Spleen (tissue), 13 donors: ENCODE measurements at places on chromosomes 3 and 15. TPM values are rescaled to one million over a fixed set of nuclear protein-coding genes. Genes with fewer than 3 reads are reported as not detected.

NAA80 gene
- 14.9 TPM for total RNA-seq

DNA sequence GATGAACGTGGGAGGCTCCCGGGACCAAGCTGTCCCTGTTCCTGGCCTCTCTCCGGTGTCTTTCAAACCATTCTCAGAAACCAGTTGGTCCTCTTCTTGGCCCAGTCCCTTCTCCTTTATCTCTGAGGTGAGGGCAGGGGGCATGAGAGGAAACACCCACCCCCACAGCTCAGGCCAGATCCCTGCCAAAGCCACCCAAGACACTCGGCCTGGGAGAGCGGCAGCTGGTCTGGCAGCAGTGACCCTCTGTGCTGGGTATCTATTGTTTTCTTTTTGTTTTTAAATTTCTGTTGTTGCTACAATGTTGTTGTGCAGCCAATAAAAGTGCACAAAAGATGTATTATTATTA, 27.3 kb downstream of the ACSBG1 start:
- H3K36me3 ChIP-seq = no peaks in the 10 kb centered on the region
- no peak overlapping the region for H3K27ac ChIP-seq
- H3K27me3 ChIP-seq = no peaks in the 10 kb centered on the region
- no peaks in the 10 kb centered on the region for H3K4me1 ChIP-seq

DNA sequence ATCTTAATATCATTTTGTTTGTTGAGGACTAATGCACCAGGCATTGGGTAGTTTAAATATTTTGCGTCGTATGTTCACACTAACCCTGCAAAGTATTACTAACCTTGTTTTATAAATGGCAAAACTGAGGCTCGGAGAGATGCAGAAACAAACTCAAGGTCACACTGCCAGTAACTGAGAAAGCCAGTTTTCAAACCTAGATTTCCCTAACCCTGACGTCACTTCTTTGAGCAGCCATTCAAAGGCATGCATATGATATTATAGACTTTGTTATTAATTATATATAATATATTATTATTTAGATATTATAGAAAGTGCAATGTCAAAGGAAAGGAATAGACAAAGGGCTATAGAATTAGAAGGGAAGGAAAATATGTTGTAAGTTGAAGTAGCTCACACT, 167.6 kb upstream of the EOMES start:
- H3K4me3 ChIP-seq = no peak overlapping the region
- no peaks in the 10 kb centered on the region for H3K27me3 ChIP-seq
- H3K27ac ChIP-seq = no peak overlapping the region
- no peak for DNase-seq
- H3K4me1 ChIP-seq = no peaks in the 10 kb centered on the region

DNA sequence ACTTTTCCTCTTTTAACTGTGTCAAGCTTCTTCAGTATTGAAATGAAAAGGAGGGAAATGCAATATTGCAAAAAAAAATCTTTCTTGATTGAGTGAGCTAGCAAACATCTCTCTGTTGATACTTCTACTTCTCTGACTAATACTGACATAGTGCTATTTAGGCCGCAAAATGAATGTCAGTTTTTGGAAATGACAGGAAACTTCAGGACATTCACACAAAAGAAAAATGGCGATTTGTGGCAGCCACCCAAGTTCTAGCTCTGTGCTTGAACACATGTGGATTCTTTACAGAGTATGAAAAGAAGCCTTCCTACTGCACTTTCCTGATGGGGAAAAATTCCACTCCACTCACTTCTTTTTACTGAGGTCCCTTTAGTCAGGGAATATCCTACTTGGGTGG, 486.8 kb upstream of the ALCAM start:
- H3K4me1 ChIP-seq = no peaks in the 10 kb centered on the region
- H3K4me3 ChIP-seq = no peak overlapping the region
- no peak for DNase-seq
- no peaks in the 10 kb centered on the region for H3K27me3 ChIP-seq
- no peaks in the 10 kb centered on the region for H3K36me3 ChIP-seq

PP2D1 gene
- total RNA-seq = not detected

DNA sequence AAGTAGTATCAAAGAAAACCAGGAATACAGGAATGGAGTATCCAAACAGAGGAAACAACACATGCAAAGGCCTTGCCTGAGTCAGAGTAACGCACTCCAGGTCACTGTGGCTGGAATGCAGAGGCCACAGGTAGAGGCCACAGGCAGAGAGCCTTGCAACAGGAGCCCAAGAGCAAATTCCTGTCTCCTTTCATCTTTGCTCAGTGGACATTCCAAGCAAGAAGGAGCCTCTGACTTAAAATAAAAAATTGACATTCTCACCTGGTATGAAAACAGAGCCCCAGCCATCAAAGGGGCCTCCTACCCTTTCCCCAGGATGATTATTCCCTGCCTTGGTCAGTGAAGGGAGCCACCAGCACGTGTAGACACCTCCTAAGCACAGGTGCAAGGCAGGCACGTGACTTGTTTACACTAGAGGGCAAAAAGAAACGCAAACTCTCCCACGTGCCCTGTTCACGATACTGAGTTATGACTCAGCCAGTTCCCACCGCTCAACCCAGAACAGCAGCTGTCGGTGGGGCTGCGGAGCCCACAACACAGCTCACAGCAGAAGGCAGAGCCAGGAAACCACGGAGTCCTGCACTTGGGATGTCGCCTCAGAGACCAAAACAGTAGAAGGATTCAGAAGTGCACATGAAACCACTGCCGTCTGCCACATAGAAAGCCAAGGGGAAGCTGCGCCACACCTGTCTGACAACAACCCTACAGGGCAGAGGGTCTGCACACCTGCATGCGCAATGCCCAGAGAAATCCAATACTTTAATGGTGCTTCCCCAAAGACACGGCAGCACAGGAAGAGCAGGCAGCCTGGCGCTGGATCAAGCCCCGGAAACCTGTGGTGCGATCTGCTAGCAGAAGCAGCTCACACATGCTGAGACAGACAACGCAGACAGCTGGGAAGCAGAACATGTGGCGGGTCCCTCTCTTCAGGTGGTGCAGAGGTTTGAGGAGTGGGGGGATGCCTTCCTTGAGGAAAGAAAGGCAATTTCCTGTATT, 52.1 kb downstream of the ITGB5 start:
- peaks cover 29% of the 10 kb centered on the region for H3K4me1 ChIP-seq
- H3K4me3 ChIP-seq = no peak overlapping the region
- no peaks in the 10 kb centered on the region for H3K36me3 ChIP-seq

GRCh38 chr15:65918357-65918920, 49.1 kb downstream of the RAB11A start:
- peaks cover 18% of the 10 kb centered on the region for H3K36me3 ChIP-seq
- no peaks in the 10 kb centered on the region for H3K27me3 ChIP-seq
- H3K27ac ChIP-seq = no peak overlapping the region
- peaks cover 19% of the 10 kb centered on the region for H3K4me1 ChIP-seq
- DNase-seq = no peak

SERINC4 gene
- not detected for total RNA-seq

LRRIQ4 gene
- total RNA-seq = not detected

HCN4 gene
- not detected for total RNA-seq

GRCh38 chr15:83960192-83960829, 275.3 kb upstream of the GOLGA6L4 start:
- no peak for DNase-seq
- H3K27ac ChIP-seq = no peak overlapping the region
- H3K36me3 ChIP-seq = no peaks in the 10 kb centered on the region
- no peaks in the 10 kb centered on the region for H3K27me3 ChIP-seq

DNA sequence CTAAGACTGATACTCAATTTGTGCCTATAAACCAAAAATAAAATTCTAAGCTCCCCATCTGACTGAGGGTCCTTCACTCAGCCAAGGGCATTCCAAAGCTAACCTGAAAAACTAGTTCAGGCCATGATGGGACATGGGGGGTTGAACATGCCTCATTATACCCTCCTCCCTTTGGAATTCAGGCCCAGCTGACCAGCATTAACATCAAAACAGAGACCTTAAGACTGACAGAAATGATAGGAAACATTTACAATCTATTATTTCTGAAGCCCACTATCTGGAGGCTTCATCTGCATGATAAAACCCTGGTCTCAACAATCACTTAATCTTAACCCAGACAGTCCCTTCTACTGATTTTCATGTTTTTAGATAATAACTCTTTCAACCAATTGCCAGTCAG, 140.4 kb downstream of the ANO10 start:
- DNase-seq = no peak
- peaks cover 20% of the 10 kb centered on the region for H3K4me1 ChIP-seq

DNA sequence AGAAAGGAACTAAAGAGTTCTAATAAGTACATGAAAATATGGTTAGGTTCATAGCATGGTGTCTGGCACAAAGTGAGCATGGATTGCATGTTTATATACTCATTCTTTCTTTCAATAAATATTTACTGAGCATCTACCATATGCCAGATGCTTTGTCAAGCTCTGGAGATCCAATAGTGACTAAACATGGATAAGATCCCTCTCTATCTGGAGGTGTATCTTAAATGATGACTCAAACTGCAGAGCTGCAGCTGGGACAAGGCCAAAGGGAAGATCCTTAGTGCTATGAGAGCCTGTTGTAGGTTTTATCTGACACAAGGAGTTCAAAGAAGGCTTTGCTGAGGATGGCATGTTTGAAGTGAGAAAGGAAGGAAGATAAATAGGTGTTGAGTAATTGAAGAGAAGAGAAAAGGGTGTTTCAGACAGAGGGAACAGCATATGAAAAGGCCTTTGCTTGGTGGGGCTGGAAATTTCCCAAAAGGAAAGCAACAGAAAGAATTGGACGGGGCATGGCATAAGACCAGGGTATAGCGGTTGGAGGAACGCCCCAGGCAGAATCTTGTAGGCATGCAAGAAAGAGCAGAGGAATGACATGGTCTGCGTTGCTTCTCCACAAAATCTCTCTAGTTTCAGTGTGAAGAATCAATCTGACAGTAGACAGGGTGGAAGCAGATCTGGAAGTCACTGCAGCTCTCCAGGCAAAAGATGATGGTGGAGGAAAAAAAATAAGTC, 239.9 kb upstream of the LRTM1 start:
- no peaks in the 10 kb centered on the region for H3K27me3 ChIP-seq
- no peaks in the 10 kb centered on the region for H3K4me1 ChIP-seq
- no peaks in the 10 kb centered on the region for H3K36me3 ChIP-seq
- DNase-seq = no peak
- no peak overlapping the region for H3K27ac ChIP-seq

GRCh38 chr3:13316603-13317002, 103.5 kb downstream of the NUP210 start:
- no peak overlapping the region for H3K27ac ChIP-seq
- no peak overlapping the region for H3K4me3 ChIP-seq
- H3K36me3 ChIP-seq = peaks cover 78% of the 10 kb centered on the region
- no peak for DNase-seq
- H3K27me3 ChIP-seq = no peaks in the 10 kb centered on the region

DNA sequence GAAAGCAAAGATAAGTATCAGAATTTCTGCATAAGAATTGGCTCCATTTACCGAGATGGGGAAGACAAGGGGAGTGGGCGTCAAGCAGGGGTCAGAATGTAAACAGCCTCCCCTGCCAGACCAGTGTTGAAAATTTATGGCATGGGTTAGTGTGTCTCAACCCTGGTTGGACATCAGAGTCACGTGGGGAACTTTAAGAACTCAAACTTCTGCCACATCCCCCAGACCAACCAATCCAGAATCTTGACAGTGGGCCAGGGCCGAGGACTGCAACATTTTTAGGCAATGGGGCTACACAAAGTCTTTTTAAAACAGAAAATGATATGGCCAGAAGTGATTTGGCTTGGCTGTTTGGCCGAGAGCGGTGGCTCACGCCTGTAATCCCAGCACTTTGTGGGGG, 14.3 kb upstream of the MASP1 start:
- H3K27ac ChIP-seq = no peak overlapping the region
- H3K4me3 ChIP-seq = no peak overlapping the region

- DNase-seq = peak; percentile 78
- H3K36me3 ChIP-seq = no peaks in the 10 kb centered on the region
- H3K4me1 ChIP-seq = peaks cover 12% of the 10 kb centered on the region
- H3K27me3 ChIP-seq = no peaks in the 10 kb centered on the region
- H3K4me3 ChIP-seq = no peak overlapping the region
- H3K27ac ChIP-seq = no peak overlapping the region
These were observed 8.4 kb downstream of the SHF start for GRCh38 chr15:45179221-45179985.

GRCh38 chr3:167304077-167304476, 76.0 kb downstream of the ZBBX start:
- DNase-seq = no peak
- no peak overlapping the region for H3K4me3 ChIP-seq
- H3K36me3 ChIP-seq = no peaks in the 10 kb centered on the region
- no peaks in the 10 kb centered on the region for H3K27me3 ChIP-seq
- no peak overlapping the region for H3K27ac ChIP-seq

SH2D7 gene
- total RNA-seq = not detected

DNA sequence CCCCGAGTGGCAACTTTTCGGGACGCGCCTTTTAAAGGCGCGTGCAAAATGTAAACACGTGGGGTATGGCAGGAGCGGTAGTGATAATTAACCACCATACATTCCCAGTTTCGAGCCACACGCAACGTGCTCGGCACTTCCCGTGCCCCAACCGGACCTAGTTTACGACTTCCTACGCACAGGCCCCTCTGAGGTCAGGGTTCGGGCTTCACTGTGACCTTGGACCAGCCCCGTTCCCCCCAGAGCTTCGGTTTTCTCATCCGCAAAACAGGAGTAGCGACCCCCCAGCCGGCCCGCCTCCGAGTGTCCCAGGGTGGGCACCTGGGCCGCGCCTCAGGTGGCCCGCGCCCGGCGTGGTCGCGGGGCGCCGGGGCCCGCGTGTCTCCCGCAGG, 451 bp downstream of the CHCHD4 start:
- H3K36me3 ChIP-seq = peaks cover 11% of the 10 kb centered on the region
- peak; percentile 95 for DNase-seq
- no peaks in the 10 kb centered on the region for H3K27me3 ChIP-seq
- peak overlapping the region; percentile 96 for H3K27ac ChIP-seq

- no peak for DNase-seq
- peaks cover 12% of the 10 kb centered on the region for H3K4me1 ChIP-seq
- no peak overlapping the region for H3K4me3 ChIP-seq
- H3K36me3 ChIP-seq = no peaks in the 10 kb centered on the region
- H3K27me3 ChIP-seq = no peaks in the 10 kb centered on the region
These were observed 30.4 kb downstream of the RARB start for GRCh38 chr3:25458420-25458814.

DNA sequence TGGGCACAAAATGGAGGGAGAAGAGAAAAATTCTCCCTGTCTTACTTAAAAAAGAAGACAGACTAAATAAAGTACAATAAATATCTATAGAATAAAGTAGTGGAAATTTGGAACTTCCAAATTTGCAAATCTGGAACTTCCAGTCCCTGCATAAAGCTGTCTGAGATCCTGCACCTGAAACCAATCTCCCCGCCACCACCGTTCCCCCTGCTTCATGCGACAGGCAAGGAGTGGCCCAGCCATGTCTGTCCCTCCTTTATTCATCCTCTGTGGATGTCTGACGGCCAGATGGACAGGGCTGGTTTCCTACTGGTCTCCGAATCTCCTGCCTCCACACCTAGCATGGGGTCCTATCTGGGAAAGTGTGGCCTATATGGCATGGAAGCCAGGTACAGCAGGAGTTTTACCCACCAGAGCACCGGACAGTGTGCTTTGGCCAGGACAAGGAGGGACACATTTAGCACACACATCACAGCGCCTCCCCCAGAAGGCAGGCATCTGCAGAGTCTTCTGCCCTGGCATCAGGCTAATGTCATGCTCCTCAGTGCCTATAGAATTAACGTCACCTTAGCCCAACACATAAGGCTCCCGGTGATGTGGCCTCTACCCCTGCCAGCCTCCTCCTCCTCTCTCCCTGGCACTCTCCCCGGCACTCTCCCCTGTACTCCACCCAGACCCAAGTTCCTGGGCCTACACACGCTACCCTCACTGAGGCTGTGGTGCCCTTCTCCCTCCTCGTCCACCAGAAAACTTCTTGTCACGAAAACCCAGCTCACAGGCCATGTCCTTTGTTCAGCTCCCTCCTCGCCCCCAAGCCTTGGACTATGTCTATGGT, 170.8 kb downstream of the XXYLT1 start:
- no peaks in the 10 kb centered on the region for H3K27me3 ChIP-seq
- no peaks in the 10 kb centered on the region for H3K36me3 ChIP-seq
- DNase-seq = peak; percentile 75
- H3K4me3 ChIP-seq = no peak overlapping the region
